ENCODE measurements at places on chromosomes 6 and 20. TPM values are rescaled to one million over a fixed set of nuclear protein-coding genes. Genes with fewer than 3 reads are reported as not detected.

SRSF12 gene
- 42.1 TPM for polyA plus RNA-seq

QRSL1 gene
- 20.0 TPM for polyA plus RNA-seq

OR2H2 gene
- not detected for polyA plus RNA-seq

POLH gene
- polyA plus RNA-seq: 9.1 TPM

CEP57L1 gene
- 19.7 TPM for polyA plus RNA-seq

TMEM170B gene
- 25.6 TPM for polyA plus RNA-seq

KCNQ5 gene
- polyA plus RNA-seq: 0.10 TPM

RAB44 gene
- not detected for polyA plus RNA-seq

OR12D3 gene
- polyA plus RNA-seq: not detected

ULBP2 gene
- 1.5 TPM for polyA plus RNA-seq
